ENCODE measurements at places on chromosomes 7 and 10. TPM values are rescaled to one million over a fixed set of nuclear protein-coding genes. Genes with fewer than 3 reads are reported as not detected.
A peak's percentile ranks its signal among the peaks of the same experiment; 100 is the strongest.

DNA sequence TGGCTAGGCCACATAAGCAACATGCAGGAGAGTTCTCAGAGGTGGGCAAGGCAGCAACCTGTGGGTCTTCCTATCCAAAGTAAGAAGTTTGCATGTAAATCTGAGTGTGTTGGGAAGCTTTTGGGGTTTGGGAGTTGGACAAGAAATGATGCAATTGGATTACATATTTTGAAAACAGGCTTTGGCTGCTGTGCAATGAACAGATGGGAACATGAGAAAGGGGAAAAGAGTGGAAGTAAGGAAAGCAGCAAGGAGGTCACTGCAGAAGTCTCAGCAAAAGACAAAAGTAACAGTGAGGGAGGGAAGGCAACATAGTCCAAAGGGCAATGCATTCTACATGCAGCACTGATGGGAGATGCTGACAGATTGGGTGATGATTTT, 61.1 kb upstream of the C10orf90 start:
- DNase-seq = no peak
- H3K27ac ChIP-seq = no peak overlapping the region
- H3K4me3 ChIP-seq = no peak overlapping the region
- H3K36me3 ChIP-seq = no peaks in the 10 kb centered on the region
- H3K4me1 ChIP-seq = no peaks in the 10 kb centered on the region

DNA sequence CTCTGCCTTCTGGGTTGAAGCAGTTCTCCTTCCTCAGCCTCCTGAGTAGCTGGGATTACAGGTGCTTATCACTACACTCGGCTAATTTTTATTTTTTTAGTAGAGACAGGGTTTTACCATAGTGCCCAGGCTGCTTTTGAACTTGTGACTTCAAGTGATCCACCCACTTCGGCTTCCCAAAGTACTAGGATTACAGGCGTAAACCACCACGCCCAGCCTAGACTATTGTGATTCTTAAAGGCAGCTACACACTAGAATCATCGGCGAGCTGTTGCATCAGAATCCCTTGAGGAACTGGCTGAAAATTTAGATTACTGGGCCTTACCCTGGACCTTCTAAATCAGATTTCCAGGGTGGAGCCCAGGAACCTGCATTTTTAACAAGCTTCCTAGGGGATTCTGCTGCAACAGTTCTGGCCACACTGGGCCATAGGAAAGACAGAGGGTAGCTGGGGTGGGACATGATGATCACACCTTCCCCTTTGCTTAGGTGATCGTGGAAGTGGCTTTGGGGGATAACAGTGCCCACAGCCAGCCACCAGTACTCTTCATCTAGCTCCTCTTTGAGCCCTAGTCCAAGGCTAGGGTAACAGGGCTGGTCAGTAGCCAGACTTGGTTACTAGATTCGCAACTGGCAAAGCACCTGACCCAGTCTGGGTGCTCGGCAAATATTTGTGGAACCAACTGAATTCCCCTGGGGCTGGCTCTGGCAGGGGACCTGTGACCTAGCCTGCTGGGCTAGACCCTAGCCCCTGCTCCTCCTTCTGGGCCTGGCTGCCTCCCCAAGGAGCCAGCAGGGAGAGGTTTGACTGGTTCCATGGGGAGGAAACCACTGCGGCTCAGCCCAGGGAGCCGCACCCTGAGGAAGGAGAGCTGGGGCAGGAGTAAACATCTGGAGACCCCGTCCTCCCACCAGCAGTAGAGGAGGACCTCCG, 67.1 kb upstream of the DUSP5 start:
- no peak overlapping the region for H3K4me3 ChIP-seq
- H3K36me3 ChIP-seq = no peaks in the 10 kb centered on the region
- no peak overlapping the region for H3K27ac ChIP-seq
- no peaks in the 10 kb centered on the region for H3K27me3 ChIP-seq
- DNase-seq = no peak
- peaks cover 23% of the 10 kb centered on the region for H3K4me1 ChIP-seq

DNA sequence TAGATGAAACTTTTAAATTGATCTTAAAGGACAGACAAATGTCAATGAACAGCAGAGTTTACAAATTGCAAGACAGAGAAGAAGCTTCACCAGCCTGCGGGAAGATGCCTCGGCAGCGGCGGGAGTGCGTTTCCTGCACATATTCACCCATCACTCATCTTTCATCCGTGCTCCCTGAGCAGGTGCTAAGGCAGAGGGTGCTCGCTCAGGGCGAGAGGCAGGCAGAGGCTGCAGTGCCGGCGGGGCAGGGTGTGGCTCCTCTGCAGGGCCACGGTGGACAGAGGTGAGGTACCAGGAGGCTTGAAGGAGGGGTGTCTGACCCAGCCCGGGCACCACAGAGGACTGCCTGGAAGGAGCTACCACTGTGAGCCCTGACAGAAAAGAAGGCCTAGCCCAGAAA, 155.2 kb upstream of the PPP2R2D start:
- H3K27me3 ChIP-seq = peaks cover 4% of the 10 kb centered on the region
- H3K4me3 ChIP-seq = no peak overlapping the region
- H3K27ac ChIP-seq = no peak overlapping the region
- no peak for DNase-seq
- no peaks in the 10 kb centered on the region for H3K36me3 ChIP-seq
- H3K4me1 ChIP-seq = peaks cover 29% of the 10 kb centered on the region

- H3K36me3 ChIP-seq = peaks cover 26% of the 10 kb centered on the region
- no peaks in the 10 kb centered on the region for H3K27me3 ChIP-seq
- DNase-seq = no peak
- H3K4me1 ChIP-seq = peaks cover 6% of the 10 kb centered on the region
- peak overlapping the region; percentile 76 for H3K27ac ChIP-seq
These were observed 14.8 kb downstream of the ZSCAN25 start for GRCh38 chr7:99631295-99632109.

GRCh38 chr10:120990831-120991230, 139.7 kb downstream of the WDR11 start:
- no peak overlapping the region for H3K4me3 ChIP-seq
- no peak for DNase-seq
- no peaks in the 10 kb centered on the region for H3K27me3 ChIP-seq
- peaks cover 8% of the 10 kb centered on the region for H3K36me3 ChIP-seq
- peaks cover 3% of the 10 kb centered on the region for H3K4me1 ChIP-seq

DNA sequence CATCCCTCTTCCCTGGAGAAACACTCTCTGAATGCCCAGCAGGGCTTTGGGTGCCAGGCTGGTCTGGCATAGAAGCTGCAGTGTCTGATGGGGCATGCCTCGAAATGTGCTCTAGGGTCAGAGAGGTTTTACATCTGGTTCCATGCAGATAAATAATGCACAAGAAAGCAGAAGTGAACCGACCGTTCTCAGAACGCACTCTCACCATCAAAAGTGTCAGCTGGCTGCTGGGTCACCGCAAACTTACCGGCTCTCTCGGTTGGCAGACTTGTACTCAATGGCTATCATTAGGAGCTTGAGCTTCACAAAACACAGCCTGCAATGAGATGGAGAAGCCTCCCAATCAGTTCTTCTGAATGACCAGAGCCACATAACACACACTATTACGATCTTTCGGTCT, 610.0 kb downstream of the KCNMA1 start:
- H3K27me3 ChIP-seq = peaks cover 26% of the 10 kb centered on the region
- H3K27ac ChIP-seq = no peak overlapping the region
- DNase-seq = no peak
- no peaks in the 10 kb centered on the region for H3K36me3 ChIP-seq
- peaks cover 17% of the 10 kb centered on the region for H3K4me1 ChIP-seq

The ADO gene
- 27.5 TPM for total RNA-seq

The STEAP4 gene
- 1.2 TPM for total RNA-seq
